ENCODE measurements at places on chromosomes 2 and 18. TPM values are rescaled to one million over a fixed set of nuclear protein-coding genes. Genes with fewer than 3 reads are reported as not detected.
A peak's percentile ranks its signal among the peaks of the same experiment; 100 is the strongest.

DNA sequence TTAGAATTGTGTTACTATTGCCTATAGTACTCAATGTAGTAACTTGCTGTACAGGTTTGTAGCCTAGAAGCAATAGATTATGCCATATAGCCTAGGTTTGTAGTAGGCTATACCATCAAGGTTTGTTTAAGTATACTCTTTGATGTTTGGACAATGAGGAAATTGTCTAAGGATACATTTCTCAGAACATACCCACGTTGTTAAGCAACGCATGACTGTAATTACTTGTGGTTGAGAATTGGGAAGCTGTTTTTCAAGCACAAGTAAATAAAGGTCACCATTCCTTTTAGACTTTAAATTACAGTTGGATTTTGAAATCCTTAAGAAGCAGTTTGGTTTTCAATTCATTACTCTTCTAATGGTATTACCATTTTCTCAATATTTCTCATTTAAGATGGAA, 89.8 kb upstream of the KCNH7 start:
- DNase-seq = peak; percentile 26
- H3K36me3 ChIP-seq = no peaks in the 10 kb centered on the region
- no peak overlapping the region for H3K27ac ChIP-seq

The HOXD13 gene
- 3.8 TPM for total RNA-seq

The PDE1A gene
- total RNA-seq = 16.3 TPM

The ADRA2B gene
- total RNA-seq = not detected

The HMSD gene
- total RNA-seq = not detected

The FEZ2 gene
- total RNA-seq = 86.2 TPM

DNA sequence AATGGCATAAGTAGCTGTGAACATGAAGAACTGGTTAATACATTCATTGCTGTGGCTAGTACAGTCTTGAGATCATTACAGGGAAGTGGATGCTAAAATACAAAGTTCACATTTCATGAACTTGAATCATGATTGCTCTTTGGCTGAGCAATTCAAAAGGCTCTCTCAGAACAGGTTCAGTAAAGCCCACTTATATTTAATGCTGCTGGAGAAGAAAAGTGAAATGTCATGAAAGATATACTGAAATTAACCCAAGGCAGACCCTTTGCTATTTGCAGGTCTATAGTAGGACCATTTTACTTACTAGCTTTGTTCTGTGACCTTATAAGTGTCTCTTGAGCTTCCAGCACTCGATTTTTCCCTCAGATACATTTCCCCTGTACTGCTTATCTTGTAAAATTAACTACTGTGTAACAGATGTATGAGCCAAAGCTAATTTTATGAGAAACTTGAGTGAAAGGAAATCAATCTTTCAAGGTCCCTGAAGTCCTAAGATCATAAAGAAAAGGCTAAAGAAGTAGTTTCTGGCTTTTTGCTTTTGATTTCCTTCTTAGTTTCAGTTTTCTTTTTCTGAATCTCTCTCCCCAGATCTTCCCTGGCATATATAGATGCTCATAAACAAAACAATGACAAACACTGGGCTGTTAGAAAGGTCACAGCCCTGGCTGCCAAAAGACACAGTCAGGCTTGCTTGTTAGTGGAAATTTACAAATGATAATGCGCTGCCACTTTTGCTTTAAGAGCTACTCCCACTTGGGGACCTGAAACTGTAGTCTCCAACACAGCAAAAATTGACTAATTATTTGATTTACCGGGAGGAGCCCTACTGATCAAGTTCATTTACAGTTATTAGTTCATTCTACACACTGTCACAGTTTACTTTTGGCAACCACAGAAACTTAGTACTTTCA, 132.7 kb upstream of the XPO1 start:
- peak overlapping the region; percentile 51 for H3K27ac ChIP-seq
- H3K27me3 ChIP-seq = no peaks in the 10 kb centered on the region
- peak; percentile 77 for DNase-seq
- H3K36me3 ChIP-seq = no peaks in the 10 kb centered on the region
- peak overlapping the region; percentile 67 for H3K4me3 ChIP-seq

DNA sequence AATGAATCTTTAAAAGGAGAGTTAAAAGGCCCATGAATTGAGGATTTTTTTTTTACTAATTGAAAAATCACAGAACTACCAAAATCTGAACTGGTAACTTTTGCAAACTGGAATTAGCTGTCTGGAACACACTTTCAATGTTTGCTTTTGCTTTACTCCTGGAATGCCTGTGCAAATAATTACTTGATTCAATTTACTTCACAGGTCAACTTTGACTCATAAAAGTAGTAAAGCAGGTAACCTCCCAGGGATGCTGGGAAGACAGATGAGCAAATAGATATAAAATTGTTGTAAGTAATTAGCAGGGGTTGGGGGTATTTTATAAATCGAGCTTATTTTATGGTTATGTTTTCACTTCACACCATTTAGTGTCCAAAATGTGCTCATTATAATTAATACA, 398.3 kb upstream of the HNRNPA3 start:
- H3K4me3 ChIP-seq = no peak overlapping the region
- no peaks in the 10 kb centered on the region for H3K27me3 ChIP-seq
- H3K36me3 ChIP-seq = no peaks in the 10 kb centered on the region
- H3K4me1 ChIP-seq = 0 out of 2 replicates have a peak, but pooled peaks cover 4% of the 10 kb centered on the region

DNA sequence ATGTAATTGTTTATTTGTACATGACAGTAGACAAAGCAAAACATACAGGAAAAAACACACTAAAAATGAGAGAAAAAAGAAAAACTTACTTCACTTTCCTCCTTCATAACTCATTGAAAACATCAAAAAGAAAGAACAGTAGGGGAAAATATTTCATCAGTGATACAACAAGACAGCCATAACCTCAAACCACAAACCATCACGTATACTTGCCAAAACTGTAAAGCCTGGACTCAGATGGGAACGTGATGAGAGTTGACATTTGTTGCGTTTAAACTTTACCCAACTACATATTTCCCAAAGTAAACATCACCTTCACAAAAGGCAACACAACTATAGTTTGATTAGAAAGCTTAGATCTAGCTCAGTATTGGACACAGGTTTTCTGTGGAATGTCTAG, 278.2 kb upstream of the COL3A1 start:
- peak; percentile 54 for DNase-seq
- no peak overlapping the region for H3K27ac ChIP-seq
- H3K27me3 ChIP-seq = no peaks in the 10 kb centered on the region

The ALLC gene
- total RNA-seq = not detected

The SPDYA gene
- not detected for total RNA-seq

The EIF2AK2 gene
- 30.9 TPM for total RNA-seq

The SFTPB gene
- total RNA-seq = not detected

- no peaks in the 10 kb centered on the region for H3K36me3 ChIP-seq
- H3K4me1 ChIP-seq = no peaks in the 10 kb centered on the region
- H3K27me3 ChIP-seq = no peaks in the 10 kb centered on the region
- no peak overlapping the region for H3K4me3 ChIP-seq
These were observed 110.9 kb downstream of the SS18 start for GRCh38 chr18:25979369-25980040.

DNA sequence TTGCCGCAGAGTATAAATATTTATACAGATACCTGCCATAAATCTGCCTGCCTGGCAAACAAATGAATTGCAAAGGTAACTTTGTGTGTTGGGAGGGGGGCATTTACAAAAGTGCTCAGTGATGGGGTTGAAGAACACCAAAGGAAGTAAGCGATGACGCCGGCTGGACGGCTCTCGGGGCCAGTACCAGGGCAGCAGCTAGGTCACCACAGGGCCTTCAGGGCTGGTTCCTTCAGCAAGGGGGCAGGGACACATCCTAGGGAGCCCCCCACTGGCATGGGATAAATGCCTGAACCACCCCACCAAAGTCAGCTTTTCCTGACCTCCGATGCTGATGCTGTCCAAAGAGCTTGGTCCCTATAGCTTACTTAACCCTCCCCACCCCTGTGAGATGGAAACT, 190.4 kb downstream of the CELF4 start:
- no peaks in the 10 kb centered on the region for H3K4me1 ChIP-seq
- H3K4me3 ChIP-seq = no peak overlapping the region
- peaks cover 20% of the 10 kb centered on the region for H3K27me3 ChIP-seq

- no peak for DNase-seq
- H3K4me3 ChIP-seq = no peak overlapping the region
- H3K27ac ChIP-seq = no peak overlapping the region
These were observed 231.5 kb downstream of the LPIN1 start for GRCh38 chr2:11977766-11978524.

- peaks cover 55% of the 10 kb centered on the region for H3K4me1 ChIP-seq
- H3K36me3 ChIP-seq = no peaks in the 10 kb centered on the region
- peak; percentile 88 for DNase-seq
- 0 out of 2 replicates have a peak overlapping the region, but pooled peaks have one; percentile 5 for H3K27ac ChIP-seq
- no peak overlapping the region for H3K4me3 ChIP-seq
- H3K27me3 ChIP-seq = no peaks in the 10 kb centered on the region
These were observed 104.4 kb upstream of the STK17B start for GRCh38 chr2:196275646-196276352.

- H3K27ac ChIP-seq = no peak overlapping the region
- peak; percentile 12 for DNase-seq
- no peak overlapping the region for H3K4me3 ChIP-seq
- H3K36me3 ChIP-seq = no peaks in the 10 kb centered on the region
- H3K27me3 ChIP-seq = no peaks in the 10 kb centered on the region
These were observed 105.1 kb downstream of the NUP35 start for GRCh38 chr2:183229386-183229785.

- H3K27me3 ChIP-seq = no peaks in the 10 kb centered on the region
- H3K4me3 ChIP-seq = no peak overlapping the region
- H3K27ac ChIP-seq = no peak overlapping the region
- DNase-seq = peak; percentile 81
- peaks cover 17% of the 10 kb centered on the region for H3K4me1 ChIP-seq
These were observed 22.4 kb downstream of the CYP27C1 start for GRCh38 chr2:127197475-127198385.

The TSPYL6 gene
- not detected for total RNA-seq

DNA sequence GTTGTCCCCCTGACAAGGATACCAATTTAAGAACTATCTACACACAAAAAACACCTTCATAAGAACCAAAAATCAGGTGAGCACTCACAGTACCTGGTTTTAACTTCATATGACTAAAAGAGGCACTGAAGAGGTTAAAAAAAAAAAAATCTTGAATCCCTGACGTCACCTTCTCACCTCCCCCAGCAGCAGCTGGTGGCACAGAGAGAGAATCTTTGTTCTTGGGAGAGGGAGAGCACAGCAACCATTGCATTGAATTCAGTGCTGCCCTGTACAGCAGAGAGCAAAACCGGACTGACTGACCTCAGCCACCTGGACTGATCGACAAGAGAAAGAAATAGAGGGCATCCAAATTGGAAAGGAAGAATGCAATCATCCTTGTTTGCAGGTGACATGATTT, 566.0 kb downstream of the TMX3 start:
- H3K4me3 ChIP-seq = no peak overlapping the region
- no peaks in the 10 kb centered on the region for H3K36me3 ChIP-seq
- H3K4me1 ChIP-seq = no peaks in the 10 kb centered on the region
- no peaks in the 10 kb centered on the region for H3K27me3 ChIP-seq
- H3K27ac ChIP-seq = no peak overlapping the region
- no peak for DNase-seq

DNA sequence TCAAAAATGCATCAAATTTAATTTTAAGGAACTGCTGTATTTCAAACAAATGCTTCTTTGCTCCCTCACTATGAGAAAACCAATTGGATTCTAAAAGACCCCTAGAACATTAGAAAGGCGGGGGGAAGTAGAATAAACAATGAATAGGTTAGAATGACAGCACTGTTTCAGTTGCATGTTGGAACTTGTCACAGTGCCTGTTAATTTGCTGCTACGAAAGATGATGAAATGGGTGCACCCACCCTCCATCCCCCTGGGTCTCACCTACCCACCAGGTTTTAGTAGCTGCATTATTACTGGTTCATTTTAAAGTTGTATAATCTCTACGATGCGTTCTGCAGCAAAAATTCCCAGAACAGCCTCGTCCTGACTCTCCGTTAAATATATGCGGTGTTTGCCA, 193.0 kb upstream of the COPS8 start:
- peaks cover 6% of the 10 kb centered on the region for H3K4me1 ChIP-seq
- no peak overlapping the region for H3K27ac ChIP-seq
- no peak overlapping the region for H3K4me3 ChIP-seq
- no peak for DNase-seq
- H3K36me3 ChIP-seq = no peaks in the 10 kb centered on the region
- H3K27me3 ChIP-seq = no peaks in the 10 kb centered on the region

The PCARE gene
- not detected for total RNA-seq

The ANKMY1 gene
- 12.8 TPM for total RNA-seq

- DNase-seq = no peak
- no peak overlapping the region for H3K4me3 ChIP-seq
- no peaks in the 10 kb centered on the region for H3K27me3 ChIP-seq
- H3K36me3 ChIP-seq = no peaks in the 10 kb centered on the region
- no peak overlapping the region for H3K27ac ChIP-seq
These were observed 71.0 kb downstream of the MAPK4 start for GRCh38 chr18:50630895-50631294.

DNA sequence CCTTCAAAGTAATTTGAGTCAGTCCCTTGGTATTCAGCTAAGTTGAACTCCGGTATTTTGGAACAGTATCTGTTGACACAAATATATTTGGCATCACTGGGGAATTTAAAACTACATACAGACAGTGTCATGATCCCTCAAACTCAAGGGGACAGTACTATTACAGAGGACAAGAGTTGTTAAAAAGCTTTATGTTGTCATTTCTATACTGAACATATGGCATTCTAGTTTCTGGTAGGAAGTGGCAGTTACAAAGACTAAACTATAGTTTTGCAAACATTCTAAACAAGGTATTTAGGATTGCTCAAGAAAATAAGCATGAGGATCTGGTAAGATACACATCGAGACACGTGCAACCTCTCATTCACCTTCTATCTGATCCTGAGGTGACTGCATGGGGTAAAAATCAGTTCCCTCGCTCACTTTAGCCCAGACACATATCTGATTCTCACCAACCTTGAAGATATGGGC, 16.6 kb upstream of the CCNYL1 start:
- no peaks in the 10 kb centered on the region for H3K36me3 ChIP-seq
- peak; percentile 59 for DNase-seq
- H3K27ac ChIP-seq = no peak overlapping the region
- H3K4me3 ChIP-seq = no peak overlapping the region

The SERPINB3 gene
- total RNA-seq = not detected

GRCh38 chr18:42233908-42234307, 278.9 kb downstream of the PIK3C3 start:
- H3K4me3 ChIP-seq = no peak overlapping the region
- H3K27ac ChIP-seq = no peak overlapping the region
- H3K27me3 ChIP-seq = no peaks in the 10 kb centered on the region
- H3K4me1 ChIP-seq = no peaks in the 10 kb centered on the region
